ENCODE measurements at places on chromosomes 12 and 14.
A peak's percentile ranks its signal among the peaks of the same experiment; 100 is the strongest.

DNA sequence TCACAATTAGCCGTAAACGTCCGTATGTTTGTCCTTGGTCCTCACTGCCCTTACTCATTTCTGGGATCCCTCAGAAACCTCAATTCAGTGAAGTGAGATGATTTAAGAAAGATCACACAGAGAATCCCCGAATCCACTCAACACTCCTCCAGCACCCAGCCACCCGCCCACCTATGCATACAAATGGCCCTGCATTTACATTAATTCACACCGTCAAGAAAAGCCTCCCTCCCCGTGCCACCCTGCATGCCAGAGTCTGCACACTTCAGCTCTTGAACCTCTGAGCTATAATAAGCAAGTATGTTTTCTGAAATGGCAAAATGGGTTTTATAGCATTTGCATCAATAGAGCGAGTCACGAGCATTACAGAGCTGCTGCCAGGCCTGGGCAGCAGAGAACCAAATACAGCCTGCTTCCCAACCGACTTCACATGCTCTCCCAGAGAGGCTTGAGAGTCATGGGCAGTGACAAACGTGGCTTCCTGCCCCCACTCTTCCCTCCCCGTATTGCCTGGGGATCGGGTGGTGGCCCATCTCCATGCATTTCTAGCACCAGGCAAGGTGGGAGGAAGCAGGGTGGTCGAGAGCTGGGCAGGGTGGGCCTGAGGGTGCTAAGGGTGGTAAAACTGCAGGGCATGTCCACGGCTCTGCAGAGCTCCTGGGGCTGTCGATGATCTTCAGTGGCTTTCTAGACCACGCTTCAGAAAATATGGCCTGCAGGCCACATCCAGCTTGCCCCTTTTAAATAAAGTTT is 177.6 kb downstream of the RIMBP2 start:
- DNase-seq: no peak

GRCh38 chr12:31119192-31119802 is 45.6 kb downstream of the DDX11 start:
- DNase-seq: no peak

DNA sequence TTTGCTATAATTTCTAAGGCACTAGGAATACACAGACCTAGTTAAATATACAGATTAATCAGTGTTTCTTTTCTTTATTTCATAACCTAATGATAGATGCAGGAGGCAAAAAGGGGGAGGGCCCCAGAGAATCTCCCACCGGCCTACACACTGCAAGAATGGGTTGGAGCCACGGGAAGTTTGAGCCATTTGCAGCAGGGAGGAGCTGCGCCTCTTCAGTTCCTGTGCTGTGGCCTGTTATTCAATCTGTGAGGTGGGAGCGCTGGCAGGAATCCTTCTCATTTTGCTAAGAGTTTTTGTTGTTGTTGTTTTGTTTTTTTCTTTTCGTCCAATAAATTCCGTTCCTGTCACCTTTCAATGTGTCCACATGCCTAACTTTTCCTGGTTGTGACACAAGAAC is 251.3 kb upstream of the RPL10L start:
- no peak for DNase-seq

- no peak for DNase-seq
Measured at GRCh38 chr14:41872931-41873685, 266.4 kb downstream of the LRFN5 start.

GRCh38 chr14:59830338-59830734 is 40.2 kb downstream of the RTN1 start:
- no peak for DNase-seq

DNA sequence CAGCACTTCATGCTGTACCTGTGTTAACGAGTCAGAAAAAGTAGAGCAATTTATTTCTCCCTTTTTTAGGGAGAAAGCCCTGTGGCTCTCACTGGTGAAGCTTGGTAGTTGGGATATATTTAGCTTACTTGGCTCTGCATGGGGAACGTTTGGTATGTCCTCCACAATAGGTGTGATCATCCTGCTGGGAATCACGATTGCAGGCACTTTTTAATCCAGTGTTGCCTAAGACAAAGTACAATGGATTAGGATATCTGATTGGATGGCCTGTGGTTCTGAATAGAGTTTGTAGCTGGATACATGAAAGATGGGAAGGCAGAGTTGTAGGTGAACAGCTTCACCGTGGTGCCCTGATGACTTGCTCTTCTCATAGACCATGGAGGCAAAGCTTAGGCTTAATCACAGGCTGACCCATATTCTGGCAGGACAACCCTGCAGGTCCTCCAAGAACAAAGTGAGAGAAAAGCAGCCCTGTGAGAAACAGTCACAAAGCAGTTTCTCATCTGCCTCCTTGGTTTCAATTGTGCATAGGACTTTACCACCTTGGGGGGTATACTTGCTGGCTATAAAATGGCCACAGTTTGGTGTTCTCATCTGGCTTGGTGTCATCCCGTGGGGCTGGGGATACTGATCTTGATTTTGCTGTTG is 7.5 kb downstream of the RESF1 start:
- no peak for DNase-seq

- no peak for DNase-seq
Measured at GRCh38 chr14:62029569-62029924, 267.3 kb downstream of the SNAPC1 start.

DNA sequence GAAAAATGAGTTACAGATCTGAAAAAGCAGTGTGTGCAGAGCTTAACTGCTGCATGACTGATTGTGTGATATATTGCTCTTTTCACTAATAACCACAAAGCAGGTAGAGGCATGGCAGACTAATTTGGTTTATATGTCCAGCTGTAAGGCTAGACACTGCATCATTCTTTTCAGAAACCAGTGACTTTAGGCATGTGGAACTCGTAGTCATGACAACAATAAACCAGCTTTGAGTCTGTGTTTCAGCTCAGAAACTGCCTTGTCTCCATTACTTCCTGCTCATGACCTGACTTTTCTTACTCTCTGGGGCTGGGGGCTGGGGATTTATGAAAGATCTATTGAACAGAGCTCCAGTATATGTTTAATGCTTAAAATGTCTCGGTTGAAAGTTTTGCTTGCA is 146.8 kb upstream of the LRIG3 start:
- no peak for DNase-seq

DNA sequence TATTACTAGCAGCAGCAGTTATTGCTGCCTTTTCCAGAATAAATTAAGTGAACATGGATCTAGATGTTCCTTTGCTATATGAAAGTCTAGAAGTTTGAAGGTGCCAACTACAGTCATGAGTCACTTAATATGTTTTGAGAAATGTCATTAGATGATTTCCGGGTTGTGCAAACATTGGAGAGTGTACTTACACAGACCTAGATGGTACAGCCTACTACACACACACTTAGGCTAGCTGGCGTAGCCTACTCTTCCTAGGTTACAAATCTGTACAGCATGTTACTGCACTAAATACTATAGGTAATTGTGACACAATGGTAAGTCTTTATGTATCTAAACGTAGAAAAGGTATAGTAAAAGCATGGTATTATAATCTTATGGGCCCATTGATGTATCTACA is 368.1 kb downstream of the PDZRN4 start:
- DNase-seq: no peak

DNA sequence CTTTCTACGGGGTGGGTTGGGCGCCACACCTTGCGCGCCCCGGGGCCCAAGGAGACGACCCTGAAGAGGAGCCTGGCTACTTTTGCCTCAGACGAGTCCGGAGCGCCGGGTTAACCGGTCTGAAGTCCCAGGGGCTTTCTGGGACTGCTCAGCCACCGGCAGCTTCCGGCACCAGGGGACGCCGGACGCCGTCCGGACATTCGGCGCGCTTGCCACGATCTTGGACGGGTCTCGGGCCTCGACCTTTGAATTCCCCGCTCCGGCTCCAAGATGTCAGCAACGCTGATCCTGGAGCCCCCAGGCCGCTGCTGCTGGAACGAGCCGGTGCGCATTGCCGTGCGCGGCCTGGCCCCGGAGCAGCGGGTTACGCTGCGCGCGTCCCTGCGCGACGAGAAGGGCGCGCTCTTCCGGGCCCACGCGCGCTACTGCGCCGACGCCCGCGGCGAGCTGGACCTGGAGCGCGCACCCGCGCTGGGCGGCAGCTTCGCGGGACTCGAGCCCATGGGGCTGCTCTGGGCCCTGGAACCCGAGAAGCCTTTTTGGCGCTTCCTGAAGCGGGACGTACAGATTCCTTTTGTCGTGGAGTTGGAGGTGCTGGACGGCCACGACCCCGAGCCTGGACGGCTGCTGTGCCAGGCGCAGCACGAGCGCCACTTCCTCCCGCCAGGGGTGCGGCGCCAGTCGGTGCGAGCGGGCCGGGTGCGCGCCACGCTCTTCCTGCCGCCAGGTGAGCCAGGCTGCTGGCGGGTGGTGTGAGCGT is at the start of gene ACOT4:
Gene ACOT4, plus strand, starts transcription at position 184 of the 760 bp plus-strand sequence. Its CDS starts 87 bp downstream, at position 271.
- peak; percentile 23 for DNase-seq

DNA sequence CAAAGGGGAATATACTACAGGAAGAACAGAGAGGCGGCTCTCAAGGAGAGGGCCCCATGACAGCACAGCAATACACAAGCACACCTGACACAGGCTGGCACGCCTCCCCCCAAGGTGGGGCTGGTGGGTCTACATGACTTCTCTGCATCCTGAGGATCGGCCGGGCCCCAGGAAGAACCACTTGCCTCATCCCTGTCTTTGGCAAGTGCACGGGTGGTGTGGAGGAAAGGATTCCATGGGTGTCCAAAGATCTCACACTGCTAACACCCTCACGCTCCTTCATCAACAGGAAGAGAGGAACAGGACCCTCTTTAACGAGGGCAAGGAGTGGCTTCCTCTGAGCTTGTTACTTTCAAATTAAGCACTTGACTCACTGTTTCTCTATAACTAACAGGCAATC is 7.3 kb downstream of the VAMP1 start:
- no peak for DNase-seq

- DNase-seq: no peak
Measured at GRCh38 chr12:118463677-118464076, 87.3 kb downstream of the SUDS3 start.

- peak; percentile 27 for DNase-seq
Measured at GRCh38 chr14:106691601-106692291, 1165.4 kb downstream of the TMEM121 start.

- no peak for DNase-seq
Measured at GRCh38 chr14:48614003-48614402, 938.6 kb upstream of the MDGA2 start.

DNA sequence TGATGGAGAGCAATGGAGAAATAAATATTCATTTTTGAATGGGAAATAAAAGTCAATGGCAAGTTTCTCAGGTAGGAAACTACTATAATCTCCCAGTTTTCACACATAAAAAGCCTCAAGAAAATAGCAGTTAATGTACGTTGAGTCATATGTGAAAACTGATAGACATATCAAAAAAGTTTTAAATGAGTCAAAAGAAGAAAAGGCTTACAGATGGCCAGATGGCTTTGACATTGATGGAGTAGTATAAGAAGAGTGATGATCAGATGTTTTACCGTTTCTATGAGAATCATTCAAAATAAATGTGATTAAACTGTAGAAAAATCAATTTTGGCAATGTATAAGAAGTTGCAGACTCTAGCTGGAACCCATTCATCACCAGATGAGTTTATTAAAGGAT is 97.8 kb downstream of the LLPH start:
- no peak for DNase-seq

DNA sequence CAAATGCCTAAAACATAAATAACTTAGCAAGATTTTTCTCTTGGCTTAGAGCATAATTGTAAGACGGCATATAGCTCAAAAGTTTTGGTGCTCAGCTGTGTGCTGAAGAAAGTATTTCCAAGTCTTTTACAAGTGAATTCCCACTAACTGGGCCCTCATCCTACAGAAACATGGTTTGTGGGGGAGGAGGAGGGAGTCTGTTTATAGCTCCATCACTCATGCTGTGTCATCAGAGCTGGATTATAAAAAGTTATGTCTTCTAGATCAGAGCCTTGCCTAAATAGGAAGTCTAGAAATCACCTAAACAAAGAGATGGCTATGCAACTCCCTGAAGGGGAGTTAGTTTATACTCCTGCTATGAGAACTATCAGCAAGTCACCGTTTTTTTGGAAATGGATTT is 65.9 kb upstream of the OTOGL start:
- no peak for DNase-seq

- DNase-seq: no peak
Measured at GRCh38 chr12:123952037-123952436, 20.6 kb downstream of the CCDC92 start.

All from T-helper 22 cell (primary cell).